CD4-positive, CD25-positive, alpha-beta regulatory T cell (primary cell): ENCODE measurements at places on chromosomes 11 and 22. TPM values are rescaled to one million over a fixed set of nuclear protein-coding genes. Genes with fewer than 3 reads are reported as not detected.

PRODH gene
- polyA plus RNA-seq = not detected

GRCh38 chr22:29457730-29458129 lies 19.3 kb downstream of the RFPL1 start:
- no peak for DNase-seq

DNA sequence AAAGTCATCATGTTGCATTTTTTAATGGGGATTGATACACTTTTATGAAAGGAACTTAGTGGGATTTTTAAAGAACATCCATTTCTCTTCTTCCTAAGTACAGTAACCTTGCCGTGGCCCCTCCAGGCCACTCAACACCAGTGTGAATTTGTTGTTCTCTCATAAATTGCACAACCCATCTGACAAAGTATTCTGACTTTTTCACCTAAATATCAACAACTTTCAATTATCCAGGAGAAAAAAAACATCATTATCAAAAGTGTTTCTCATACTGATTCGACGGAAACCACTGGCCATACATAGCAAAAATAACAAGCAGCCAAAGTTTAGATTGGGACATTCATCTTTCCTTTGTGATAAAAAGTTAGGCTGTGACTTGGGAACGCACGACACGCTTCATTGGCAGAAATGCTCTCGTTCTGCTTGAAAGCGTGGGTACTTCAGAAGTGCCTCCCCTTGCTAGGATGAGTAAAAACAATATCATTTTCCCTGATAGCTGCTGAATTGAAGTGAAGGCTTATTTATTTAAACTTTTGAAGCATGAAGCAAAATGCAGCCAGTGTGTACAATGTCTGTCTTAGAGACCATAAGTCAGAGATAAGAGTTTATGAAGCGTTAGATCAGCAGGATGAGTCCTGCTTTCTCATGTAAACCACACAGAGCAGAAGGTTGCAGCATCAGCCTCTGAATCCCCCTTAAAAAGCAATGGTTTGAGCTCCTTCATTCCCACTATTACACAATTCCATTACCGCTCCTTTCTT lies 20.6 kb upstream of the EIF3M start:
- DNase-seq = no peak

GALNT18 gene
- polyA plus RNA-seq = not detected

KCNA4 gene
- polyA plus RNA-seq = not detected

DNA sequence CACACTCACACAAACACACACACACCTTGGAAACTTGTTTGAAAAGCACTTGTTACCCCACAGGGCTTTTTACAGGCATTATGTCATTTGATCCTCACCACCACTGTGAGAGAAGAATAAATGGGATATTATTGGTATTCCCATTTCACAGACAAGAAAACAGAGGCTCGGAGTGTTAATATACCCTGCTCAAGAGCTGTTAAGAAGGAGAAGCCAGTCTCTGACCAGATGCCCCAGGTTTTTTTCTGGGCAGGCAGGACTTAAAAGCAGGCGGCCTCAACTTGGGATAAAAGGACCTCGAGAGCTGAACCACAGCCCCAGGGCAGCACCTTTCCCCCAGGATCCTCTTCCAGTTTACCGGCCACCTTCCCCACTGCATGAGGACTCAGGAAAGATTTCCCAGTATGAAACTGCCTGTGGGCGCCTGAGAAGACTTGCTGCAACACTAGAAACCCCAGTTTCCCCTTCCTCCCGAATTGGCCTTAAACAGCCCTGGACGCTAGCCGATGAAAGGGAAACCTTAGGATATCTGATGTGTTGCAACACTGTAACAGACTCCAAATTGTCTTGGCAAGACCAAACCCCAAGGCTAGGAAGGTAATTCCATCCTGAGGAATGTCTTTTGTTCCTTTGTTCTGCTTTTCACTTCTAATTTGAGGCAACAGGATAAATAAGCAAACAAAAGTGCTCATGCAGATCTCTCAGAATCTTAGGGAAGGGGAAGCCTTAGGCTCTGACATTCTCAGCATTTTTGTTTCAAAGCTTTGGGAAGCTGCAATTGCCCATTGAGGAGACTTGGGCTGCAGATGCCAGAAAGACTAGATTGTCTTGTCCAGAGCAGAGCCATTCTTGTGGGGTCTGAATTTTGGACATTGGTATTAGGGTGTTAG lies 173.5 kb downstream of the TRIM29 start:
- DNase-seq = no peak

DNA sequence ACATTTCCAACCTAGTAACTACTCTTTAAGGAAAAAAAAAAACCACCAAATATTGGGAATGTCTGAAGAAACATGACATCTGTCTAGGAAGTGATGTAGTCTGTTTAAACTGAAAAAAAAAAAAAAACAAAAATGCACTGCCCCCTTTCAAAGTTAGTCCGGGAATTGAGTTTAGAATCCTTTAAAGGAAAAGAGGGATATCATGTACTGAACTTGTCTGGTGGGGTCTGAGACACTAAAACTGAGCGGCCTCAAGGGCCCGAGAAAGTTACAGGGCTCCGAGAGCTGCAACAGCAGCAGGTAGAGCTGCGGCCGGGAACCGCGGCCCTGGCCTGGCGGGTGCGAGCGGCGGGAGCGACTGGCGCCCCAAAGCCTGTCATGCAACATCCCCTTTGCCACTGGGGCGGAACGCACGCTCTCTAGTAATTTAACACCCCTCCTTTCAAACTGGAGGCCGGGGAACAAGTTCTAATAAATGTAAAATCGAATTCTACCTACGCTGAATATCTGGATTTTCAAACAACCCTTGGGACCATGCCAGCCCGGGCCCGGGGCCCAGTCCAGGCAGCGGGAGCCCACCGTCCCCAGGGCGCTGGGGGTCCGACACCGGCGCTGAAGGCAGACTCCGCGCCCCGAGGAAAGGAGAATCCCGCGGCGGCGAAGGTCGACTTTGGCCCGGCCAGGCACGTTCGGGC lies 736 bp downstream of the RDX start:
- peak; percentile 73 for DNase-seq

CRYBA4 gene
- not detected for polyA plus RNA-seq

DNA sequence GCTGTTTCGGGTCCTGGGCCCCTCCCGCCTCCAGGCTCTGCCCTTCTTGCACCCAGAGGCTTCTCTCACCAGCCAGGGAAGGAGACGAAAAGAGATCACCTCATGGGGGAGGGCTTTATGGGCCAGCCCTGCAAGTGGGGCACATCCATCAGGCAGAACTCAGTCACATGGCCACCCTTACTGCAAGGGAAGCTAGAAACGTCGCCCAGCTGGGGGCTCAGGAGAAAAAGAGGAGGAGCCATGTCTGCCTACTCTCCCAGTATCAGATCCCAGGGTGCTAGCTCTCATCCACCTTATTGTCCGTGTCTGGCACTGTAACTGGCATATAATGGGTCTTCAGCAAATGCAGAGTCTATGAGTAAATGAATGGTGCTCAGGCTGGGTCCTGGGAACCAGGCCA lies 24.2 kb downstream of the MFNG start:
- DNase-seq = no peak

DNA sequence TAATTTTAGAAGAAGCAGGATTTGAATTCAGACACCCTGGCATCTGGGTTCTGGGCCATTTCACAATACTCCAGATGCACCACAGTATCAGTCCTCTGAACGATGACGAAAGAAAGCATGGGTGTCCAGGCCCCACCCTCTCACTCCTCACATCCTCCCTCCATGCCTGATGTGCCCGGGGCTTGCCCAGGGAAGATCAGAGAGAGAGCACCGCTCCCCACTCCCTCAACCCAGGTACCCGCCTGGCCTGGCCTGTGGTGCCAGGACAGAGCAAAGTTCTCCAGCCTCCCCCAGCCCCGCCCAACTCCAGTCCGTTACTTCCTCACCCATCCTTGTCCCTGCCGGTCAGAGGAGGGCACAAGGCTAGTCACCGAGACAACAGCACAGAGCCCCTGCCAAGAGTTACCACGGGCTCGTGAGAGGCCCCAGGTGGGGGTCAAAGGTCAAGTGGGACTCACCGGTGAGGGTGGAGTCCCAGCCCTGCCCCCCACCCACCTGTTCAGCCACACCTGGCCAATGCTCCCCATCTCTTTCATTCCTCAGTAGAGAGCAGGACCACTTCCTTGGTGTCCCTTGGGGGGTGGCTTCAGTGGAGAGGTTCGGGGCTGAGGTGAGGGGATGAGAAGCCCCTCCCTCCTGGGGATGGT lies 8.1 kb downstream of the BCL9L start:
- DNase-seq = peak; percentile 58
